ENCODE measurements at places on chromosomes 1 and 21.

GRCh38 chr1:117527566-117528102 is 78.2 kb upstream of the TENT5C start:
- DNase-seq: no peak

DNA sequence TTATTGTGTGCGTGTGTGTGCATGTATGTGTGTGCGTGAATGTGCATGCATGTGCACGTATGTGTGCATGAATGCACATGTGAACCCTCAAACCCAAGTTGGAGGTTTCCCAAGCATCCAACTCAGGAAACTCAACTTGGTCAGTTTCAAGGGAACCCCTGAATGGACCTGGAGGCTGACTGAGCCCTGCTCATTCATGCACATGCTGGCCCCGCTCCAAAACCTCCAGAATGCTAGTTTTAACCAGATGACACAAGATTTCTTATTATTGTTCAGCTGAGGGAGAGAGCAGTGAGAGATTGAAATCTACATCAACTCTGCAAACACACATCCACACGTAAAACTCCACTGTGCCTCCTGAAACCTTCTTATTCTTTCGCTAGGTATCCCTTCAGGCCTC is 104.4 kb downstream of the OMA1 start:
- DNase-seq: no peak

GRCh38 chr1:159933347-159933746 is 8.0 kb upstream of the TAGLN2 start:
- DNase-seq: no peak

- DNase-seq: no peak
Measured at GRCh38 chr1:27993241-27993640, 33.5 kb downstream of the XKR8 start.

DNA sequence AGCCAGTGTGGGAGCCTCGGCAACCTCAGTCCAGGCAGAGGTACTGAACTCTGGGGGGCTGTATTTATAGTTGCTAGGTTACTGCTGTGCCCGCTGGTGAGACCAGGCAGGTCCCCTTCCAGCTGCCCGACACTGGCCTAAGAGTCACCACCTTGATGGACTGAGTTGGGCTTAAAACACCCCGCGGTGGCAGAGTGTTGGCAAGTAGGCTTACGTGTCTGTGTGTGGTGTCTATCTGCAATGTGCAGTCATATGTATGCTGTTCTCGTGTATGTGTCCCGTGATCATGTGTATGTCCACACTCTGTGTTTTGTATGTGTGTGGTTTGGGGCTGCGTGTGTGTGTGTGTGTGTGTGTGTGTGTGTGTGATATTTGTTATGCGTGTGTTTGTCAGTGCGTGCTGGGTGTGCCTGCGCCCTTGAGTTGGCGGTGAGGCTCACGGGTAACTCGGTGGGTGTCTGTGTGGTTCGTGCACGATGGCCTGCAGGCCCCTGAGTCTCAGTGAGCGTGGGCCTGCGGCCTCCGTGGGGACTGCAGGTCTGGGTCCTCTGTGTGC is 65.5 kb downstream of the MEF2D start:
- no peak for DNase-seq

DNA sequence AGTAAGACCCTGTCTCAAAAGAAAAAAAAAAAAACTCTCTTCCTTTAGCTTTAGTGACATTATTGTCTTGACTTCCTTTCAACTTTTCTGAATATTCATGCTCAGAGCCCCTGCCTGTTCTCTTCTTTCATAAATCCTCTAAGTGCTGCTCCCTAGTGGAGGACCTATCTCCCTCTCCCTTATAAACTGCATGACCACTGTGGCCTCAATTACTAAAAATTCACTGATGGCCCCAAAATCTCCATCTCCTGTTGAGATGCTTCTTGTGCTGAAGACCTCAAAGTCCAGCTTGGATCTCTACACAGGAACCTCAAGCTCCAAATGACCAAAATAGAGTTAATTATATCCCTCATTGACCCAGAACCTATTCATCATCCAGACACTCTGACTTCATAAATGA is 7.8 kb downstream of the ITLN1 start:
- DNase-seq: no peak

DNA sequence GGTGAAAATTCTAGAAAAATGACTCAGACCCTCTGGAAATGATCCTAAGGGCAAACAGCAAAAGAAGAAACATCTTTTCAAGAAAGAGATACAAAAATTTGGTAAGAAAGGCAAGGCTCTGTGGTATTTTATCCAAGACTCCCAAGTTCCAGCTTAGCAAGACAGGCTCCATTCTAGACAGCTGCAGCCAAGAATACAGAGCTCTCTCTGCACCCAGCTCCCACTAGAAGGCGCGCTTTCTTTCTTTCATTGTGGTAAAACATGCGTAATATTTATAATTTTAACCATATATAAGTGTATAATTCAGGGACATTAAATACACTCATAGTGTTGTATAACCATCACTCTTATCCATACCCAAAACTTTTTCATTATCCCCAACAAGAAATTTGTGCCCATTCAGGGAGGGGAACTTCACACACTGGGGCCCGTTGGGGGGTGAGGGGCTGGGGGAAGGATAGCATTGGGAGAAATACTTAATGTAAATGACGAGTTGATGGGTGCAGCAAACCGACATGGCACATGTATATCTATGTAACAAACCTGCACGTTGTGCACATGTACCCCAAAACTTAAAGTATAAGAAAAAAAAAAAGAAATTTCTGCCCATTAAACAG is 2.2 kb upstream of the HFM1 start:
- DNase-seq: no peak

DNA sequence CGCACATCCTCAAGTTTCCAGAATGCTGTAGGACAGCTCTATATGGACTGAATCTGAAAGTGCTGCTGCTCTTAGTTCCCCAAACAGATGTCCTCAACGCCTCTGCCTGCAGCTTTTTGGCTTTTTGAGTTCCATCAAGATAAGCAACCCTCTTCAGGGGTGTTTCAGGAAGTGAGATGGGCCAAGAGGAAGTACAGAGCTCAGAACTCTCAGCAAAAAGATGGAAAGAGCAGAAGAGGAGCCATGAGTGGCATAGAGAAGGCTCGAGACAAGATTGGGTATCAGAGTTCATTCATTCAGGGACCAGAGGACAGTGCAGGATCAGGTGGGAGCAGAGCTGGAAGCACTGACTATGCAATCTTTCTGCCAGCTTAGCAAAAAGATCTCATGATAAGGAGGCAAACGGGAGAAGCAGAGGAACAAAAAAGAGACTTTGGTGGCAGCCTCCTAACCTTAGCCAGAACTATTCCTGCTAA is at the start of the genes ADORA3 and TMIGD3:
Gene ADORA3 (minus strand): TSS at position 49 of the 476 bp plus-strand sequence. CDS start 279 bp downstream, outside the sequence.
Gene TMIGD3 (minus strand): TSS at position 49 of the 476 bp plus-strand sequence. CDS start 279 bp downstream, outside the sequence.
- DNase-seq: no peak

Data from NCI-H1092 (cell line).